ENCODE measurements at places on chromosomes 3 and 15. TPM values are rescaled to one million over a fixed set of nuclear protein-coding genes. Genes with fewer than 3 reads are reported as not detected.

- no peak for DNase-seq
Measured at GRCh38 chr3:79954756-79955155, 187.0 kb upstream of the ROBO1 start.

- DNase-seq, result no peak
Measured at GRCh38 chr3:72446218-72447058, 401.8 kb downstream of the SHQ1 start.

DNA sequence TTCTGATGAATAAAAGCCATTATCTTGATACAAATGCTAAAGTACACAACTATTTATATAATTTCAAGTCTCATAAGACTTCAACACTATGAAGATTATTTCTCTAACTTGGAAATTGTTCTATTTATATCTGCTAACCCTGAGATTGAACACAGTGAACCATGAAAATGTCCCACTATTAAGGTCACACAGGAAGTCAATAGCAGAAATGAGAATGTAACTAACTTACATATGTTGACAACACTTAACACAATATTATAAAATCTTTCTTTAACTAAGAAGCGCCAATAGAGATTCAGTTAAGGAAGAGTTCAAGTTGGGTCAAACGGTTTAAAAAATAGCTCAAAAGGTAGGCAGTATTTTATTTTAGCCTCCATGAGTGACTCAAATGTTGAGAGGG is 551.8 kb upstream of the CBLB start:
- no peak for DNase-seq

- DNase-seq, result no peak
Measured at GRCh38 chr15:70415398-70415797, 317.7 kb upstream of the TLE3 start.

DNA sequence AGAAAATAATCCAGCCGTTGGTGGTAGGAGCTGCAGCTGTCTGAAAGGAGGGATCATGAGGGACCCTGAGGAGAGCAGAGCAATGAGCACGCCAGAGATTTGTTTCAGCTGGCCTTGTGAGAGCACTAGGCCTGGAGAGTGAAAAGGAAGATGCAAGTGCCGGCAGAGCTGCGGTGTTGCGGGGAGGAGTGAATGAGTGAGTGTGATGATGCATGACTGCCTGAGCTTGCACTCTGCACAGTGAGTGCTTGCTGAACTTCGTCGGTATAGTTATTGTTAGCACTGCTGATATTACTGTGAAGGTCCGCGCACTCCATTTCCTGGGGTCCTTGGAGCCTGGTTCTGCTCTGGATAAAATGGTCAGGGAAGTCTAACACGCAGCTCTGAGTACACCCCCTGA is 23.2 kb downstream of the EIF1B start:
- DNase-seq, result no peak

DNA sequence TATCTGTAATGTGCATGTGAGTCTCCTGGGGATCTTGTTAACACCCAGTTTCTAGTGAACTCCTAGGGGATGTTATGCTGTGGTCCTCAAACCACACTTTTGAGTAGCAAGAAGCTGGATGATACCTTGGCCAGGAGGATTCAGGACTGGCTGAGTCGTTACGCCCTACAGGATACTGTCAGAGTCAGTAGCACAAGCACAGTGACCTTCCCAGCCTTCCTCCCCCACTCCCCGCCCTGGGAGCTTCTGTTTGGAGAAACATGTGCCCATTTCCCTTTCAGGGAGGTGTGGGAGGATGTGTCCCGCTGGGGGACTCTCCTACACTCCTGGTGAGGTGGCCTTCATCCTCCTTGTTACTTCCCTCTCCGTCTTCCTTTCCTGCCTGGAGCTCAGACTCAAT is 76.4 kb upstream of the TRPM1 start:
- DNase-seq, result no peak

- DNase-seq, result no peak
Measured at GRCh38 chr15:93252780-93253179, 163.8 kb upstream of the RGMA start.

- no peak for DNase-seq
Measured at GRCh38 chr3:41697702-41698101, 264.2 kb downstream of the ULK4 start.

DNA sequence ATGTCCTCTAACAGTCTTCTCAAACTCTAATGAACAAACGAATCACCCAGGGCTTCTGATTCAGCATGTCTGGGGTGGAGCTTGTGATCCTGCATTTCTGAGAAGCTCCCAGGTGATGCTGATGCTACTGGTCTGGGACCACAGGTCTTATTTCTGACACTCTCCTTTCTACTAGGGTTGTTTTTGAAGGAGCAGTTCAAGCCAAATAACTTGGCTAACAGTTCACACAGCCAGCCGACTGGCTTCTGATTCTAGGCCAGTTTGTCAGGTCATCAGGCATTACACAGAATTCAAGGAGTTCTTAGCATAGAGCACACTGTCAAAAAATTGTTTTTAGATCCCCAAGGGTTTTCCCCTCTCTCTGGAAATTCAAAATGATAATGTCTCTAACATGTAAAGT is 100.7 kb downstream of the TIGIT start:
- no peak for DNase-seq

GRCh38 chr3:54831112-54831511 is 96.7 kb downstream of the LRTM1 start:
- no peak for DNase-seq

GRCh38 chr3:157408499-157409149 is 28.0 kb upstream of the PTX3 start:
- no peak for DNase-seq

- no peak for DNase-seq
Measured at GRCh38 chr3:129052675-129053074, 7.9 kb upstream of the GP9 start.

GRCh38 chr3:167302678-167303077 is 77.4 kb downstream of the ZBBX start:
- no peak for DNase-seq

GRCh38 chr15:33328106-33328505 is 17.3 kb downstream of the RYR3 start:
- DNase-seq, result no peak

DNA sequence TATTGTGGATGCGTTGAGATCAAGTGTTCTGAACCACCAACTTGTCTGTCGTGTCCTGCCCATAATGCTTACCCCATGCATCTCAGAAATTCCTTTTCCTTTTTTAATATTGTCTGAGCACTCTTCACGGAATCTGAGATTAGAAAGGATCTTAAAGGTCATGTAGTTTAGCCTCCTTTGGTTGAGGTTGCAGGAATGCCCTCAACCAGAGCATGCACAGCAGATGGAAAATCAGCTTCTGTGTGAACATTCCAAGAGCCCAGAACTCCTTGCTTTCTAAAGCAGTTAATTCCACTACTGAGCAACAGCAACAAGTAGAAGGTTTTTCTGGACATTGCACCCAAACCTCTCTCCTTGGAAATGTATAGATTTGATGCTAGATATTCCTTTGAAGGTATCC is 153.7 kb downstream of the TPRG1 start:
- DNase-seq, result no peak

GRCh38 chr3:17402442-17402841 is 340.0 kb downstream of the TBC1D5 start:
- no peak for DNase-seq

GRCh38 chr3:133831966-133832801 is 26.6 kb downstream of the SRPRB start:
- no peak for DNase-seq

GRCh38 chr3:25870452-25870851 is 80.6 kb downstream of the OXSM start:
- DNase-seq, result no peak

DNA sequence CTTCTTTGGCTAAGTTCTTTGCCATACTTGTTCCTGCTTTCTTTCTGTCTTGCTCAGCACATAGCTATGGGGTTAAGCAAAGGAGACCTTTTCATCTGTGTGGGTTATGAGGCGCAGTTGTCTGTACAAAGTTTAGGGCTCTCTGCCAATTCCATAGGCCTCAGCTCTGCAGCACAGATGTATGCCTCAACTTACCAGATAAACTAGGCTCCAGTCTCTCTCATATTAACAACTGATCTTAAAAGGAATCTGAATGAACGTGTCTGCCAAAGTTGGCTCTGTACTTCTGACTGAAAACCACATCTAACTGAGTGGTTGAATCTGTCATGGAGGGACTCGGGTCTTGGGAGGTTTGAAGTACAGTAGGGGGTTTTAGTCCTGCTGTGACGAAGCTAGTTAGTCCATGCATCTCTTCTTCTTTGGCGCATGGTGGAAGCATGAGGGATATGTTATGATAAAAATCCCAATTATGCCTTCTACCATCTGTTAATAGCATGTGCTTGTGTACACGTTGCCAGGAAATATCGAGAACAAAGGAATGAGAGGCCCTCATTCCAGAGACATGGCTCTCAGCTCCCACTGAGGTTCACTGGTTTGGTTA is 114.6 kb upstream of the TSC22D2 start:
- DNase-seq, result no peak

- no peak for DNase-seq
Measured at GRCh38 chr15:73935547-73935946, 9.3 kb downstream of the LOXL1 start.

GRCh38 chr15:48222627-48223026 is 16.5 kb downstream of the SLC12A1 start:
- no peak for DNase-seq

- no peak for DNase-seq
Measured at GRCh38 chr3:71078723-71079525, 504.6 kb downstream of the FOXP1 start.

ATP13A4 gene
- total RNA-seq, result 3.4 TPM

SNX1 gene
- 138 TPM for total RNA-seq

PLSCR4 gene
- total RNA-seq, result not detected

VPS8 gene
- total RNA-seq, result 57.4 TPM

STARD5 gene
- total RNA-seq, result 10.5 TPM

KLHL6 gene
- 41.7 TPM for total RNA-seq

KBTBD12 gene
- 0.16 TPM for total RNA-seq

ASTE1 gene
- 15.6 TPM for total RNA-seq

STXBP5L gene
- not detected for total RNA-seq

NAALADL2 gene
- total RNA-seq, result not detected

LAMB2 gene
- total RNA-seq, result not detected

CCR4 gene
- total RNA-seq, result 0.17 TPM

All from activated B cell treated with CpG ODN at 0.5 μM for 24 hours (primary cell).